ENCODE measurements at places on chromosomes 1 and 21. TPM values are rescaled to one million over a fixed set of nuclear protein-coding genes. Genes with fewer than 3 reads are reported as not detected.

GRCh38 chr1:206512058-206512850, 4.9 kb downstream of the RASSF5 start:
- DNase-seq, result no peak
- no peaks in the 10 kb centered on the region for H3K36me3 ChIP-seq
- H3K27me3 ChIP-seq, result peaks cover 48% of the 10 kb centered on the region
- no peak overlapping the region for H3K4me3 ChIP-seq

DNA sequence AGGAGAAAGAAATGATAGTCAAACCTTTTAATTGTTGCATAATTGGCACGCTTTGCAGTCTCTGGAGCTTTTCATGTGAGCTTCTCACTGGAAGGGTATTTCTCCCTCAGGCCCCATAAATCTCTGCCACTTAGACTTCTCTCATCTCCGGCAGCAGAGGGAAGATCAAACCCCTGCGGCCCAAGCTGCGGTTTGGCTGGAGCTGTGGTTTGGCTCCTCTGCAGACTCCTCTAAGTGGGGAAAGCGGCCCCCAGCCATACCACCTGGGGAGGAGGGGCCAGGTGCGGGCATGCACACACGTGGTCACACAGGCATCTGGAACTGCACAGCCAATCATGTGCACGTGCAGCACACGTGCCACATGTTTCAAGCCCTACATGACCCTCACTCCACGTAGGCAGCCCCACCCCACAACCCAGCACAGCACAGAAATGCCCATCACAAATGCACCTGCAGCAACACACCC, 58.3 kb downstream of the UBE2T start:
- H3K27me3 ChIP-seq, result no peaks in the 10 kb centered on the region
- no peaks in the 10 kb centered on the region for H3K36me3 ChIP-seq

GRCh38 chr21:27589781-27590180, 622.9 kb upstream of the ADAMTS5 start:
- no peaks in the 10 kb centered on the region for H3K36me3 ChIP-seq
- no peak overlapping the region for H3K27ac ChIP-seq
- no peak overlapping the region for H3K4me3 ChIP-seq
- H3K4me1 ChIP-seq, result no peaks in the 10 kb centered on the region
- peaks cover 9% of the 10 kb centered on the region for H3K27me3 ChIP-seq

- peak; percentile 66 for DNase-seq
- no peaks in the 10 kb centered on the region for H3K36me3 ChIP-seq
- H3K4me1 ChIP-seq, result no peaks in the 10 kb centered on the region
- no peaks in the 10 kb centered on the region for H3K27me3 ChIP-seq
Measured at GRCh38 chr21:27429710-27430341, 462.9 kb upstream of the ADAMTS5 start.

Gene ACBD3
- polyA plus RNA-seq, result 11.6 TPM

- no peaks in the 10 kb centered on the region for H3K27me3 ChIP-seq
- no peak overlapping the region for H3K4me3 ChIP-seq
- no peaks in the 10 kb centered on the region for H3K36me3 ChIP-seq
- H3K4me1 ChIP-seq, result peaks cover 29% of the 10 kb centered on the region
- DNase-seq, result peak; percentile 87
- H3K27ac ChIP-seq, result peak overlapping the region; percentile 30
Measured at GRCh38 chr1:68331117-68331865, 99.0 kb upstream of the WLS start.

DNA sequence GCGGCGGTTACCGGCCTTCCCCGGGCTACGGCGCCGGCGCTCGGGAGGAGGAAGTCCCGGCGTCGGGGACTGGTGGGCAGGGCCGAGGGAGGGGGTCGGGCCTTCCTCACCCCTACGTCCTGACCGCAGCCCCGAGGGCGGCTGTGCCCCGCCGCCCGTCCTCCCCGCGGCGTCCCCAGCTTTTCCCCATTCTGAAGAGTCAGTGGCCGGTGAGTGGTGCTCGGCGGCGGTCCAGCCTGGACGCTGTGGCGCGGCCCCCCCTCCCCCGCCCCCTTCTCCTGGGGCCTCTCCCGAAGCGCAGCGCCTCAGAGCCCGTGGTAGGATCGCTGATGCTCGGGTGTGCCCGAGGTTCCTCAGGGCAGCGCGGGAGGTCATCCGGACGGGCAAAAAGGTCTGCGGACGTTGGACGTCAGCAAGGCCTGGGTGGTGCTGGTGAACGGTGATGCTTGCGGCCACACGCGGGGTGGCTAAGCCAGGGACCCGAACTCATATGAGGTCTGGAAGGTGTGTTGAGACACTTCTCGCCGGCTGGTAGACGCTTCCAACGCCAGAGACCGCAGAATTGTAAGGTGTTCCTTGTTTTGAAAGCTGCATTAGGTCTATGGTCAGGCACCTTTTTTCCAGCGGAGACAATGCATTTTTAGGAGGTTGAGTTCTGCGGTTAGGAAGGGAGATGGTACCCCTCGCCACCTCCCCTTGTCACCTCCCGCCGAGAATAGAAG, 725 bp downstream of the SLC25A33 start:
- no peaks in the 10 kb centered on the region for H3K36me3 ChIP-seq
- peak; percentile 62 for DNase-seq
- no peaks in the 10 kb centered on the region for H3K27me3 ChIP-seq
- peak overlapping the region; percentile 70 for H3K27ac ChIP-seq
- peaks cover 15% of the 10 kb centered on the region for H3K4me1 ChIP-seq
- H3K4me3 ChIP-seq, result peak overlapping the region; percentile 52

Gene LAMC2
- 0.23 TPM for polyA plus RNA-seq

Gene PADI1
- 0.03 TPM for polyA plus RNA-seq

Gene FAM151A
- polyA plus RNA-seq, result not detected

Gene FCRL1
- not detected for polyA plus RNA-seq

Gene OLIG2
- not detected for polyA plus RNA-seq

DNA sequence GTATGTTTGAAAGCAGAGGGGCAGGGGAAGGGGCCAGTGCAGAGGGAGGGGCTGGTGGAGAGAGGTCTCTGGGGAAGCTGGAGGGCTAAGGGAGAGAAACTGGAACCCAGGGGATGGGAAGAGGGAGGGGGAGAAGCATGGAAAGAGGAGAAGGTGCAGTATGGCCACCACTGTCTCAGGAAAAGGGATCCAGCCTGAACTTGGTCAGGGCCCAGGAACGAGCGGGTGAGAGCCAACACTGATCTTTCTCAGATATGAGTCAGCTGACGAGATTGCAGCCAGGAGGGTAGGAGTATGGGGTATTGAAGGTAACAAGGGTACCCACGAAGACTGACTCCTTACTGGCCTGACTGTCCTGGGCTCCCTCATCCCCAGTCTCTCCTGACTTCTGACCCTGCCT, 18.0 kb downstream of the TIE1 start:
- DNase-seq, result no peak
- H3K36me3 ChIP-seq, result peaks cover 81% of the 10 kb centered on the region
- no peak overlapping the region for H3K27ac ChIP-seq
- H3K27me3 ChIP-seq, result no peaks in the 10 kb centered on the region
- no peaks in the 10 kb centered on the region for H3K4me1 ChIP-seq

Data from endothelial cell of umbilical vein (primary cell).